Inflammatory macrophage treated with lipopolysaccharide for 1 hour (primary cell): ENCODE measurements at places on chromosomes 6 and 20.

GRCh38 chr6:1191141-1191630 is 120.7 kb upstream of the FOXQ1 start:
- DNase-seq, result no peak

DNA sequence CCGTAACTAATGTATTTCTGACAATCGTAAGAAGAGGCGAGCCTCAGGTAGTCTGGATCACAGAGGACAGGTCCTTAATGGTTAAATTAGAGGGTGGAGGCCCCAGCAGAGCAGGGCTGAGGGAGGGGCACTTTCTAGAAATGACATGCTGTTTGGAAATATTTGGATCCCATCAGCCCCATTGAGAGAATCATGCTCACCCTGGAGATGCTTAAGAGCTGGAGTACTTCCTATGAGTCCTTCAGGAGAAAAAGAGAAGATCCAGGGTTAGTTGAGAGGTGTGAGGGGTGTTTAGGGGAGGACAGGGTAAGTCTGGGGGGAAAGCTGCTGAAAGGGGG is 123.0 kb downstream of the TCP11 start:
- no peak for DNase-seq

DNA sequence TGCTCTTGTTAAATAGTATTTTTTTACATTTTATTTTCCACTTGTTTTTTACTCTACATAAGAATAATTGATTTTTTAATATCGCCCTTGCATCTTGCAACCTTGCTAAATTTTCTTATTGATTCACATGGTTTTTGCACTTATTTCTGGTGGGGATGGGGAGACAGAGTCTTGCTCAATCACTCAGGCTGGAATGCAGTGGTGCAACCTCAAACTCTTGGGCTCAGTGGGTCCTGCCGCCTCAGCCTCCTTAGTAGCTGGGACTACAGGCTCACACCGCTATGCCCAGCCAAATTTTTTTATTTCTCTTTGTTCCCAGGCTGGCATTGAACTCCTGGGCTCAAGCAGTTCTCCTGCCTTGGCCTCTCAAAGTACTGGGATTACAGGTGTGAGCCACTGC is 30.3 kb downstream of the LIN28B start:
- DNase-seq, result no peak

DNA sequence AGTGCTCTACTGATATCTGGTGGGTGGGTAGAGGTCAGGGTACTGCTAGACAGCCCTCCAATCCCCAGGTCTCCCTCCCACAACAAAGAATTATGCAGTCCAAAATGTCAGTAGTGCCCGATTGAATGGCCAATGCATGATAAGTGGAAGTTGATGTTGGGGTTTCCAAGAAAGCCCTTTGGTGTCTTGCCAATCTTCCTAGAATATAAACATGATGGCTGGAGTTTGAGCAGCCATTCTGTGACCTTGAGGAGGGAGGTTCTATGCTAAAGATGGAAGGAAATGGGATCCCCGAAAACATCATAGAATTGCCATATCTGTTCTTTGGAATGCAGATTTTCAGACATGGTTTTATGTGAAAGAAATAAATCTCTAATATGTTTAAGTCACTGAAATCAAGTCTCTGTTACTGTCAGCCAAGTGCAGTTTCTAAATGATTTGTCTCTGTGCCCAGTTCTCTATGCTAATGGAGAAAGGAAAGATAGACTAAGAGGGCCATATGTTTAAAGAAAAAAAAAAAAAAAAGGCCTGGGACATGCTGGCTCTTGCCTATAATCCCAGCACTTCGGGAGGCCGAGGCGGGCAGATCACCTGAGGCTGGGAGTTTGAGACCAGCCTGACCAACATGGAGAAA is 32.8 kb upstream of the PTPN1 start:
- DNase-seq, result peak; percentile 35

DNA sequence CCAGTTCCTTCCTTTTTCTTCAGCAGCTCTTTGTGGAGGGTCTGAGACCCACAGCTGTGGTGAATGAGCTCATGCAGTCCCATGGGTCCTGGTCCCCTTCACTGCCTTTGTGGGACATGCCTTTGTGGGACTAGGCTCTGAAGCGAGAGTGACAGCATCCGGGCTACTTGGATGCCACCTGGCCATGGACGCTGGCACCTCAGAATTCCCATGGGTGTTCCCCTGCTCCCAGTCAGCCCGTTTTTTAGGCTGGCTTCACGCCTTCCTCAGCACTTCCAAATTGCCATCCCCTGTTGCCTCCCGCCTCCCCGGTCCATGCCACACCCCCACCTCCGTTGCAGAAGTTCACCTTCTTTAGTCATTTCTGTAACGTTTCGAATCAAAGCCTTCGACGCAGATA is 45.1 kb downstream of the RAMACL start:
- DNase-seq, result no peak

- no peak for DNase-seq
Measured at GRCh38 chr20:6703656-6704055, 63.8 kb upstream of the BMP2 start.

- DNase-seq, result no peak
Measured at GRCh38 chr20:63255931-63256704, 1.9 kb upstream of the NKAIN4 start.

GRCh38 chr6:168037242-168037641 is 39.8 kb downstream of the KIF25 start:
- no peak for DNase-seq

DNA sequence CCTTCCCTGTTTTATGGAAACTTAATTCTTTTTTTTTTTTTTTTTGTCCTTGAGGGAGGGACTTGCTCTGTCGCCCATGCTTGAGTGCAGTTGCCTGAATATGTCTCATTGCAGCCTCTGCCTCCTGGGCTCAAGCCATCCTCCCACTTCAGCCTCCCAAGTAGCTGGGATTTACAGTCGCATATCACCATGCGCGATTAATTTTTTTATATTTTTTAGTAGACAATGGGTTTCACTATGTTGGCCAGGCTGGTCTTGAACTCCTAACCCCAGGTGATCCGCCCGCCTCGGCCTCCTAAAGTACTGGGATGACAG is 654 bp downstream of the TMEM14C start:
- no peak for DNase-seq

- no peak for DNase-seq
Measured at GRCh38 chr20:54995553-54995952, 520.2 kb downstream of the DOK5 start.

GRCh38 chr6:28081486-28081751 is 1.1 kb downstream of the ZNF165 start:
- peak; percentile 1 for DNase-seq

DNA sequence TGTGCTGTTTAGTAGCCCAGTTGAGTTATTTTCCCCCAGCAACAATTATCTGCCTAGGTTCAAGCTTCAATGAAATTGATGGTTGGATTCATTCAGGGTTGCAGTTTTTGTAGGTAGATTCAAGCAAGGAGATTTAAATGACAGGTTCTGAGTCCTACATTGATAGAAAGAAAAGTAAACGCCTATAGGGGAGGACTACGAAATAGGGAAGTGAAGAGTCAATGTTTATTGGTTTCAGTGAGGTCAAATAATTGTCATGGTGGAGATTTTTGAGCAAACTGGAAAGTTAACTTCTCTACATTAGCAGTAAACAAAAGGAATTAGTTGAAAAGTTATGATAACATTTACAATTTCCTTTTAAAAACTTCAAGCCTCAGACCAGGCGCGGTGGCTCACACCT is 734 bp upstream of the WFDC13 start:
- DNase-seq, result no peak

DNA sequence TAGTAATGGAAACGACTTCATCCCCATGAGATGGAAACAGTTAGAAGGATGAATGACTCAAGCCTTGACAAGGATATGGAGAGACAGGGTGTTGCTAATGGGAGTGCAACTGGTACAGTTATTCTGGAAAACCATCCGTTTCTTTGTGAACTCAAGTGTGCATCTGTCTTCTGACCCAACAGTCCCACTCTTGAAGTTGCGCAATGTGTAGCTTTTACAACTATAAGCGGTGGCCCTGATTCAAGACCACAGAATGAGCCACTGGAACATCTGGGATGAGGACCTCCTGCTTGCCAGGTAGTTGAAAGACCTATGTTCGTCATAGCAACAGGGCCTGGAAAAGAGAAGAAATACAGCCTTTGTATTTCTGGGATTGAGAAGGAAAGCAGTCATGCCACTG is 115.8 kb upstream of the GMDS start:
- no peak for DNase-seq

DNA sequence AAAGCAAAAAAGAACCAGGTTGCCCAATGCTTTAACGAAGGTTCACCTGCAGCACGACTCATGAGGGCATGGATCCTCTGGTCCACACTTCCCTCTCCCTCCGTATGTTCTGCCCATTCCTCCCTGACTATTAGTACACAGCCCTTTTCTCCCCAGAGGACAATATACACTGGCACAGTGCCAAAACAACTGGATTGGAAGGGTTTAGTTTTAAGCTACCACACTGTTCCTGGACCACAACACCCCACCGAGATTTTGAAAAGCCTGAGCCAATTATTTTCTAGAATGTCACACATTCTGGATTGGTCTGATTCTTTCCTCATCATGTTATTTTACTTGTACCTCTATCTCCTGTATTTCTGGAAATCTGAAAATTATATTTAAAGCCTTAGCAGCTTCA is 2.9 kb upstream of the AKAP7 start:
- no peak for DNase-seq

DNA sequence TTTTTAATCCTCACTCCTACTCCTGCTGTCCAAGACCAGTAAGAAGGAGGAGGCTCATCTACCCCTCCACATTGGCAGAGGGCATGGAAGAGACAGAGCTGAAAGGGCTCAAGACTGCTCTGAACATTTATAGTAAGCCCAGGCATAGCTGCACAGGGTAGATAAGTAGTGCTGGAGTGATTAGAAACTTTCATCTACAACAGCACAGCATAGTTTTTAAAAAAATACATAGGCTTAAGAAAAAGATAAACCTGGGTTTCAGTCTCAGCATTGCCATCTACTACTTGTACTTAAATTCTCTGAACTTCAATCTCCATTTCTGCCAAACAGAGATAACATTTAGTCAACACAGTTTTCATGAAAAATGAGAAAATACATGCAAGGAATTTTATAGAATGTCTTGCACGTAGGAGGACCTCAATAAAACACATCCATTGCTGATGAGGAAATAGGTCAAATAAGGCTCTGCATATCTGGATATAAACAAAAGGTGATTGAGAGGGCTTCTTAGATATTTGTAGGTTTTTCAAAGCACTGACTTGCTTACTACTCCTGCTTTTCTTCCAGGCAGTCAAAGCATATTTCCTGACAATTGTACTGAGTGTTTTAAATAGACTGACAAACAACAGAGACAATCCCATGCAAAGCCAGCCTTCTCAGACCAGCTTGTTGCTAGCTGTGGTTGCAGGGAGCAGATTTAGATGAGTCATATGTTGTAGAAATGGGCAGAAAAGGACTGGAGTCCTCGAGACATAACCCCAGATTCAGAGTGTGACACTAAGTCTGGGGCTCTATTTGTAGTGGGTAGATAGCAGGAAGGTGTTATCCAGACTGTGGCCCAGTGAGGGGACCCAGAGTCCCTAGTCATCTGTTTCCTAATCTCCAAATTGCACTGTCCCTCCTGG is 107.4 kb upstream of the TAB2 start:
- DNase-seq, result peak; percentile 46

DNA sequence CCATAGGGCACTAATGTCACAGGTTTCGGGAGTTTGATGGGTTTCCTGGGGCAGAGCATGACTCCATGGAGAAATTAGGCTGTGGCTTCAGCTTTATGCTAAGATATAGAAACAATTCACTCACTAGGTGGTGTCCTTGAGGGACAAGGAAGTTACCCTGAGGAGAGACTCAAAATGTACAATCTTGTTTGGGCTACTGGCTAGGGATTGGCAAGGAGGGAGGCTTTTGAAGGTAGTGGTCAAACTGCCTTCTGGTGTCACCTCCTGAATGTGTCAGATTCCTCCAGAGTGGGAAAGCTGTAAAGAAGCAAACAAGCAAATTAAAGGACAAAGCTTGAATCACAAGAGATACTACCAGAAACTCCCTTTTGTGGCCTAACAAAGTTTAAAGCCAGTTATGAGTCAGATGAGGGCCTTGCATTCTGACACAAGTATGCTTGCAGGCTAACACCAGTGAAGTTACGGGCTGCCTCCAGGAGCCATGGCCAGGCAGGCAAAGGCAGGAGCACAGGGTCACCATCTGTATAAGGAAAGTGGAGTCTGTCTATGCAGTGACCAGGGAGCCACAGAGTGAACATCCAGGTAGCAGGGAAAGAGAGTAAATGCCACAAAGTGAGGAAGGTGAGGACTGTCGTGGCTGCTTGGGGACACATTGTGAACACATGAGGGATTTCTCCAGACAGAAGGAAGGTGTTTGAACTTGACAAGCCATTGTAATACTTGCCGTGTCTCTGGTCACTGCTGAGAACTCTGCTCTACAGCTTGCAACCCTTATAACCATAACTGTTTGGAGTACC is 107.7 kb upstream of the DTNBP1 start:
- DNase-seq, result peak; percentile 5

DNA sequence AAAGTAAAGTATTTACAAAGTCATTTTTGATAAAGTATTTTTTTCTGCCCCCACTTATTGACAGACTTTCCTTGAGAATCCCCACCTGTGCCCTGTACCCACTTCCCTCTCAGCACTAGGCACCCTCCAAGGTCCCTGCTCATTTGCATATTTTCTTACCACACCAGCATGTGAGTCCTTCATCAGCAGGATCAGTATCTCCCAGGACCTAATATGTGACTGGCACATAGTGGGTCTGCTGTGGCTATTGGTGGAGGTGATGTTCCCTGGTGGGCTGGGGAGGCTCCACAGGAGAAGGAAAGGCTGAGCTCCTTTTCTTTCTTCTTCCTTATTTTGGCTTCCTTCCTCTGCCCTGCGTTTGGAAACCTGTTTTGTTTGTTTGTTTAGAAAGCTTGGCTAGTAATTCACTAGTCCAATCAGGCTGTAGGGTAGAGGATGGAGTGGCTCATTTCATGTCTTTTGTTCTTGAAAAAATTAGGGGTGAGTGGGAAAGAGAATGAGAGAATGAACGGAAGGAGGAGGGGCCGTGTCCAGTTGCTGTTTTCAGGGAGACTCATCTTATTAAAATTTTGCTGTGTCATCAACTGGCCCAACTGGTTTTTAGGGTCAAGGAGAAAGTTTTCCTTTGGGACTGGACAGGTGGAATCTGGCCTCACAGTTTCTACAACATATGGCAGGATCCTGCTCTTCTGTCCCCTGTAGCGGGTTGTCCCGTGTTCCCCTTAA is 2.8 kb upstream of the RNF24 start:
- no peak for DNase-seq

GRCh38 chr6:7165890-7166267 is 58.1 kb downstream of the RREB1 start:
- DNase-seq, result no peak

DNA sequence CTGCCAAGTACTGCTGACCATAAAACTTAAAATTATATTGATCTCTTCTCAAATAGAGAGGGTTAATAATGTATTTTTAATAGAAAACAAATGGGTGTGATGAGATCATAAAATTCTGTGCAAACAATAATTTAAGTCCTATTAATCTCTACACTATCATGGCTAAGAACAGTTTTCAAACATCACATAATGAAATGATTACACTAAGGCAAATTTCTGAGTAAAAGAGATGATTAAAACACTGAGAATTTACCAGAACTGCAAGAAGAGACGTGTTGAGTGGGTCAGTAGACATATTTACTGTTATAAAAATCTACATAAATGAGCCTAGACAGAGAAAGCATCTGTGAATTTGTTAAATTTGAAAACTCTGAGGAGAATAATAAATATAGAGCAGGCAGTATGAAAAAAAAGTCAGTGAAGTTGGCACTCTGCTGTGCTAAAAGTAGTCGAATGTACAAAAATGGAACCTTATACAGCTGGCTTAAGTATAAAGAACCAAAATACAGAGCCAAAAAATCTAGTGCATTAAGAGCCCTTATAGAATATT is 302.6 kb upstream of the MANEA start:
- DNase-seq, result no peak

- no peak for DNase-seq
Measured at GRCh38 chr20:24694157-24694726, 224.8 kb downstream of the SYNDIG1 start.
